DMS79 (cell line): ENCODE measurements at places on chromosomes 3 and 15.

DNA sequence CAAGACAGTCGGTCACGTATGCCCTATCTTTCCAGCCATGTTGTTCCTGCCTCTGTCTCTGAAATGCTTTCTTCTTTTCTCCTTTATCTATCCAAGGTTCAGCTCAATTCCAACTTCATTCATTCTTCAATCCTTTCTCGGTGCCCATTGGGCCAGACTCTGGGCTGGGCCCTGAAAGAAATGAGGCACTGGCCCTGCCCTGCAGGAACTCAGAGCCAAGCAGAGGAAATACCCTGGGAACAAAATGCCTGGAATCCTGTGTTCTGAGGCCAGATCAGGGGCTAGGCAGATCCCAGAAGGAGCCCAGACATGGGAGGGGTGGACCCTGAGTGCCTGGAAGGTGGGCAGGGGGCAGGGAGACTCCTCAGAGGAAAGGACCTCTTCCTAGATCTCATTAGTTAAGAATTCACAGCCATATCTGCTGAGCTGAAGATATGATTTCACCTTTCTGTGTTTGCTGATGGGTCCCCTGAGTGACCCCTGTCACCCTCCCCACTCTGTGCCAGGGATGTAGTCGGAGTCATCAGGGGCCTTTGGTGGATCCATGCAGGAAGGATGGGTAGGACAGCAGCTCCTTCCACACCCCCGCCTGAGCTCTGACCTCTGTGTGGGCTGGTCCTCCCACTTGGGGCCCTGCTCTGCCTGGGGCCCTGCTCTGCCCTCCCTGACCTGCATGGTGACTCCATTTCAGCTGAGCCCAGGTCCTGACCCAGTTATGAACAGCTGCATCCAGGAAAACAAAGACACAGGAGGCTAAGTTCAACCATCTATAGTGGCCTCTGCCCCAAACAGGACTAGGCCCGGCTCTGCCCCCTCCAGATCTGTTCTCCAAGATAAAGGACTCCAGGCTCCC, 5.3 kb upstream of the DAPK2 start:
- no peak for DNase-seq

- no peak for DNase-seq
These were observed 22.5 kb upstream of the BFSP2 start for GRCh38 chr3:133377396-133377795.

- no peak for DNase-seq
These were observed 91.5 kb downstream of the SH3GL3 start for GRCh38 chr15:83538682-83539081.

- DNase-seq, result no peak
These were observed 49.3 kb upstream of the KCNAB1 start for GRCh38 chr3:156071031-156071430.
